ENCODE measurements at places on chromosomes 6 and 20.

DNA sequence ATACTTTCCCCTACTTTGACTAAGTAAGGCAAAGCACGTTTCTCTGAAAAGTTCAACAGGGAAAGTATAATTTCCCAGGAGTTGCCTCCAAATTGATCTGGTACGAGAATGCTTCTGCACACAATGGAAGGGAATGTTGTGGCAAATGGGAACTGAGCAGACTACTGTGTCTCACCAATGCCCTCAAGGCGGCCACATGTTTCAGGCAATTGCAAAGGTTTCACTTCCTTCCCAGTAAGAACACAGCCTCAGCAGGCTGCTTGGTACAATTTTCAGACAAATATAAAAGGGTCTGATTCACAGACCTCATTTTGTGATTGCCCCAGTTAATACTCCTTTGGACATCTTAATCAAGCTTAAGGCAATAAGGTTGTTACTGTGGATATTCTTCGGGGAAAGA is 71.2 kb downstream of the KIAA0319 start:
- DNase-seq: no peak

GRCh38 chr6:5095236-5095635 is 10.1 kb downstream of the PPP1R3G start:
- DNase-seq: no peak

DNA sequence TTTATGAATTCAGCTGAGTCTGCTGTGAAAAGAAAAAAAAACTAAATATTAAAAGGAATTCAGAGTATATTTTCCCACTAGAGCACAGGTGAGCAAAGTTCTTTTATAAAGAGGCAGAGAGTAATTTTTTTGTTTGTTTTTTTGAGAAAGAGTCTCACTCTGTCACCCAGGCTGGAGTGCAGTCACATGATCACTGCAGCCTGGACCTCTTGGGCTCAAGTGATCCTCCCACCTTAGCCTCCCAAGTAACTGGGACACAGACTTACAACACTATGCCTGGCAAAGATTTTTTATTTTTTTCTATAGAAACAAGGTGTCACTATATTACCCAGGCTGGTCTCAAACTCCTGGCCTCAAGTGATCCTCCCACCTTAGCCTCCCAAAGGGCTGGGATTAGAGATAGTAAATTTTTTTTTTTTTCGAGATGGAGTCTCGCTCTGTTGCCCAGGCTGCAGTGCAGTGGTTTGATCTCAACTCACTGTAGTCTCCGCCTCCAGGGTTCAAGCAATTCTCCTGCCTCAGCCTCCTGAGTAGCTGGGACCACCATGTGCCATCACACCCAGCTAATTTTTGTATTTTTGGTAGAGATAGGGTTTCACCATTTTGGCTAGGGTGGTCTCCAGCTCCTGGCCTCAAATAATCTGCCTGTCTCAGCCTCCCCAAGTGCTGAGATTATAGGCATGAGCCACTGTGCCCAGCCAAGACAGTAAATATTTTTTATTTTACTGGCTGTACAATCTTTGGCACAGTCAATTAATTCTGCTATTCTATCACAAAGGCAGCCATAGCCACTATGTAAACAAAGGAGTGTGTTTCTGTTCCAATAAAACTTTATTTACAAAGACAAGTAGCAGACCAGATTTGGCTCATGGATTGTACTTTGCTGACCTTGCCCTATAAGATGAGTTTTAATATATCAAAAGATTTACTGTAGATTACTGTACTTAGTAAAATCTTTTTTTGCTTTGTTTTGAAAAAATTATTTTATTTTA is 14.5 kb upstream of the B4GALT5 start:
- DNase-seq: no peak

DNA sequence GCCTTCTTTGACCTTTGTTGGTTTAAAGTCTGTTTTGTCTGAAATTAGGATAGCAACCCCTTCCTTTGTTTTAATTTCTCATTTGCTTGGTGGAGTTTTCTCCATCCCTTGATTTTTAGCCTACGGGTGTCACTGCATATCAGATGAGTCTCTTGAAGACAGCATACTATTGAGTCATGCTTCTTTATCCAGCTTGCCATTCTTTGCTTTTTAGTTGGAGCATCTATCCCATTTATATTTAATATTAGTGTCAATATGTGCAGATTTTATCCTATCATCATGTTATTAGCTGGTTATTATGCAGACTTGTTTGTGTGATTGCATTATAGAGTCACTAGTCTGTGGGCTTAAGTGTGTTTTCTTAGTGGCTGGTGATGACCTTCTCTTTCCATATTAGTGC is 622.2 kb downstream of the MMUT start:
- DNase-seq: no peak

DNA sequence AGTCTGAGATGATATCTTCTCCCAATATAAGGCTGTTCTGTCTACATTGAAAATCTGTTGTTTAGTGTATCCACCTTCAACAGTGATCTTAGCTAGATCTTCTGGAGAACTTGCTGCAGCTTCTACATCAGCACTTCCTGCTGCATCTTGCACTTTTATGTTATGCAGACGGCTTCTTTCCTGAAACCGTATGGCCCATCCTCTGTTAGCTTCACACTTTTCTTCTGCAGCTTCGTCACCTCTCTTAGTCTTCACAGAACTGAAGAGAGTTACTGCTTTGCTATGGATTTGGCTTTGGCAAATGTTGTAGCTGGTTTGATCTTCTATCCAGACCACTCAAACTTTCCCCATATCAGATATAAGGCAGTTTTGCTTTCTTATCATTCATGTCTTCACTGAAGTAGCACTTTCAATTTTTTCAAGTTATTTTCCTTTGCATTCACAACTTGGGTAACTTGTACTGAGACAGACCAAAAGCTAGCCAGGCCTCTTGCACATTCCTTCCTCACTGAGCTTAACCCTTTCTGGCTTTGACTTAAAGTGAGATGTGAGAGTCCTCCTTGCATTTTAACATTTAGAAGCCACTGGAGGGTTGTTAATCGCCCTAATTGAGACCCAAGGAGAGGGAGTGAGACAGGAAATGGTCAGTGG is 110.1 kb downstream of the PREP start:
- no peak for DNase-seq

GRCh38 chr6:144150710-144151657 is 667 bp downstream of the STX11 start:
- DNase-seq: peak; percentile 51

- no peak for DNase-seq
These were observed 24.6 kb downstream of the CEBPB start for GRCh38 chr20:50215101-50215690.

GRCh38 chr6:31541059-31541657 is 645 bp downstream of the DDX39B start:
- DNase-seq: peak; percentile 45

DNA sequence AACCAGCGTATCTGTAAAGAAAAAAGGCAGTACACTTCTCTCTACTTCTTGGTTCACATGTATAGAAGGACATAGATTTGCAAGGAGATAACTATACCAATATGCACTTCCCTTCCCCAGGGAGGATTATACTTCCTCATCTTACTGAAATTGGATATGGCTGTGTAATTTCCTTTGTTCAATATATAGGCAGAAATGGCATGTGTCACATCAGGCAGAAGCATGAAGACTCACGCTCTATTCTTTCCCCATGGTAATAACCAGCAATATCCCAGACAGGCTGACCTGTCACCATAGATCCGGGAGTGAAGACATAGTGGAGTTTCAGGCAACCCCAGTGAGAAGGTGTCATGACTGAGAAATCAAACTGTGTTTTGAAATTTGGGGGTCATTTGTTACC is 518.3 kb downstream of the KIF16B start:
- DNase-seq: no peak

- DNase-seq: no peak
These were observed 87.5 kb upstream of the RPS6KA2 start for GRCh38 chr6:166714581-166714980.

DNA sequence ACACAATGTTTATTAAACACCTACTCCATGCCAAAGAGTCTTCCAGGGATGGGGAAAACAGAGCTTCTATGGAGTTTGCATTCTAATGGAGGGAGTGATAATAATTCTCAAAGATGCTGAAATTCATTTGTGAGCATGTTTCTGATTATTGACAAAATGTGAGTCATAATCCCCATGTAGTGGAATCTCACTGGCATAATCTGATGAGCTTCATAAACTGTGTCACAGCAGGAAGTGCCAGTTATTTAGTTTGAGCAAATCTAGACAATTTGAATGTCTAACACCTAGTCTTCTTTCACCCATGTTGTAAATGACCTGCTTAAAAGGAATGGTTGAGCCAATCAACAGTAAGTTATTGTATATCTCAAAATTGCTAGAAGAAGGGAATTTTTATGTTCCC is 95.1 kb downstream of the KCNQ5 start:
- DNase-seq: no peak

GRCh38 chr6:37218061-37218460 is 39.5 kb upstream of the TBC1D22B start:
- DNase-seq: no peak

DNA sequence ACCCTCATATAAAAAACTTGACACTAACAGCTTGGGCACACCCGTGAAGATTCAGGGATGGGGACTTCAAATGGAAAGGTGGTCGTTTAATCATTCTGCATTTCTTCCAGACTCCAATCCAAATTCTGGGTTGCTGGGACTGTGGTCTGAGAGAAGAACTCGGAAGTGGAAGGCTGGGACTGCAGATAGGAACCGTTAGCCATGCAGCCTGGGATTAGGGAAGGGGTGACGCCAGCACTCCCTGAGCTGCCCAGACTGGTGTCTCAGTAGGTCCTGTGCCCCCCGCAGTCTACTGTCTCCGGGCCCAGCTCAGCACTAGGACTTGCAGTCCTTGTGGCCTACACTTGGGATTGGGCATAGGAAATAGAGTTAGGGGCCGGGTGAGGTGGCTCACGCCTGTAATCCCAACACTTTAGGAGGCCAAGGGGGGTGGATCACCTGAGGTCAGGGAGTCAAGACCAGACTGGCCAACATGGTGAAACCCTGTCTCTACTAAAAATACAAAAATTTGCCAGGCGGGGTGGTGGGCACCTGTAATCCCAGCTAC is 511 bp upstream of the CLIC1 start:
- no peak for DNase-seq

GRCh38 chr6:18136260-18136659 is 13.8 kb upstream of the NHLRC1 start:
- DNase-seq: no peak

DNA sequence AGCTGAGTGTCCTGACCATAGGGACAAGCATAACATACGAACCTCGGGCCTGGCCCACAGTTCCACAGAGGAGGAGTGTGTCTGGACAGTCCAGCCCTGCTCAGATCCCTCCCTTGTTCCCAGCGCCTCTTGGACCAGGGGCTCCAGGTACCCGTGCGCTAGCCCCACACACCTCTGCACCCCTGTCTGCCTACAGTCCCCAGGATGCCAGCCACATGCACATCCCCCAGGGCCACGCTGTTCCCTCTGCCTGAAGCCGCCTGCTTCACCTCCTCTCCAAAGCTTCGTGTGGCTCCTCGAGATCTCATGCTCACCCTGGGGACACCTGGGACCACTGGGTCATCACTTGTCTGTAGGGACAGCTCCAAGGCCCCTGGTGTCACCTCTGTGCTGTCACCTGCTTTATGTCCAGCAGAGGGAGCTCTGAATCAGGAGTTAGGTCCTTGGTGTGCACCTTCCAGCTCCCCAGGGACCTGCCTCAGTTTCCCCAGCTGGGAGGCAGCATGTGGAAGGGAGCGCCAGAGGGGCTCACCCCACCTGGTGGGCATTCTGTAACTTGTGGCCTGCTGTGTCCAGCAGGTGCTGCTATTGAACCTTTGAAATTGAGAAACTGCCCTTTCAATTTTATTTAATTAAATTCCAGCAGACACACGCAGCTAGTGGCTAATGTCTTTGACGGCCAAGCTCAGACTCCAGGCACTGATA is 7.3 kb upstream of the YTHDF1 start:
- peak; percentile 38 for DNase-seq

GRCh38 chr6:168597471-168597875 is 156.5 kb downstream of the SMOC2 start:
- DNase-seq: no peak

DNA sequence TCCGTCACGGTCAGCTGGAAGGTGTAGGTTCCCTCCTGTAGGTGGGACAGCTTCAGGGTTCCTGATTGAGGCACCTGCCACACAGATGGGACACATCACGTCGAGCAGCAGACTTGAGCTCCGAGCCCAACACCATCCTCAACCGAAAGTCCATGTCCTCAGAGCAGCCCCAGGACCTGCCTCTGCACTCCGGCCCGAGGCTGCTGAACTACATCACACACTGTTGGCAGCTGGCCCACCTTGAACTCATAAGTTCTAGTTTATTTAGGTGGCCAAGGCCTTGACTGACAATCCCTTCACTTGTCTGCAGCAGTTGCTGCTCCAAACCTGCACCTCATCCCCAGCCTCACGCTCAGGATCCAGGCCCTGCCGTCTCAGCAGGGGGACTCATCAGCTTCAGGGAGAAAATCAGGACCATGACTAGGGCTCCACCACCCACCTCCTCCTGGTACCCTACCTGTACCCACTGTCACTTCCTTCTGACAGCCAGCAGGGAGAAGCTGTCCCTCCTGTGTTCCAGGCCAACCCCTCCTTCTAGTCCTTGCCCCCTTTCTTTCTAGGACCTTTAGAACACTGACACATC is 21.0 kb downstream of the LRP11 start:
- no peak for DNase-seq

GRCh38 chr20:24648919-24649318 is 179.5 kb downstream of the SYNDIG1 start:
- no peak for DNase-seq
